ENCODE measurements at places on chromosomes 2 and 18. TPM values are rescaled to one million over a fixed set of nuclear protein-coding genes. Genes with fewer than 3 reads are reported as not detected.

DNA sequence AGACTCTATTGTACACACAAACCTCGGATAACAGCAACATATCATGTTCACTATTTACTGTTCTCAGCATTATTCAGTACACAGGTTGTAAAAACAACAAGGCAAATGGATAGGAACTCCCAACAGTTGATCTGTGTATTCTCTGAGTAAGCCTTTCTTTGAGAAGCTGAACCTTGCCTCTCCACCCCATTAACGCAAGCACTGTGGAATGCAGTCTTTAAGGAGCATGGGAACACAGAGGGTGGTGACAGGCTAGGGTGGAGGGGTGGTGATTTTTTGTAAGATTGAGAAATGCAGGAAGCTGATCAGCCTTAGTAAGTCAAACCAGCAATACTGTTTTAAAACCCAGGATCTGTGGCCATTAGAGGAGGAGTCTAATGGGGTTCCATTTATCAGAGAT lies 19.6 kb upstream of the SERPINB11 start:
- no peak for DNase-seq

DNA sequence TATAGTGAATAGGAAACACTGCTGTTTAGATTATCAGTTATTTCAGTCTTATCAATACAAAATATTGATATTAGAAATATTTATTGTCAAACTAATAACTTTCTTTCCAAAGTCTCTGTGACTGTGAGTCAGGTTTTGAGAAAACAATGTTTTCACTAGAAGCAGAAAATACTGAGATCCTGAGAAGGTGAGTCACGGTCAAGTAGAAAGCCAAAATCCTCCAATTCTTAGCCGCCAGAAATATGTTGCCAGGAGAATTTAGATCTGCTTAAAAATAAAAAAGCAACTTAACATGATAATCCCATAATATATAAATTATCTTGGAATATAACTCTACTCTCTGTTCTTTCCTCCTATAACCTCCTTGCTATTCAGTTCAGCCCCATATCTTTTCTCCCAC lies 181.9 kb upstream of the NRXN1 start:
- no peak for DNase-seq

GRCh38 chr2:220365023-220365422 lies 737.6 kb downstream of the SLC4A3 start:
- DNase-seq, result no peak

MAP3K19 gene
- not detected for total RNA-seq

DNA sequence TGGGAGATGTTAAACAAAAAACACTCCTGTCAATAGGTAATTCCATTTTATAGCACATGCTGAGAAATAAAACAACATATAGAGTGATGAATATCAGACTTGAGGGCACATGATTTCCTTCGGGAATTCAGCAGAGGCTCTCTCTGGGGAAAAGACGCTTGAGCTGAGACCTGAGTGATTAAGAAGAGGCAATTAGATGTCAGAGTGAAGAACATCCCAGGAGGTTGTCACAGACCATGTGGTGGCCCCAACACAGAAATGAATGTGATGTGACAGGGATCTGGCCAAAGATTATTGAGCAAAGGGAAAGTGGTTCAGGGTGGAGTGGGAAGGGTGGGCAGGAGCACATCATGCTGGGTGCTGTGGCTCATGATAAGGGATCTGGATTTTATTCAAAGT lies 254.7 kb downstream of the RAD51AP2 start:
- no peak for DNase-seq

SMARCAL1 gene
- total RNA-seq, result 12.7 TPM

DNA sequence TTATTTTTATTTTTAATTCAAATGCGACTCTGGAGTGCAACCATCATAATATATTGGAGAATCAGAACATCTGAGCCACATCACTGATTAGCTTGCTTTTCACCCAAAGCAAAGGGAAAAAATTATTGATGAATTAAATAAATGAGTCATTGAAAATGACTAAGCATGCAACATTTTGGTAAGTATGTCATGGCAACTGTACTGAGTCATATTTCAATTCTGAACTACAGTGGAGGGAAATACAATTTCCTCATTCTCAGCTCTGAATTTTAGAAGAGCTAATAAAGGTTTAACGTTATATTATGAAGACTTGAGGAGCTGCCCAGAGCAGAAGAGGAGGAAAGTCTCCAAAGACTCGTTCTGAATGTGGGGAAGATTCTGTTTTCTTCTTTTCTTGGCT lies 89.6 kb upstream of the CCDC68 start:
- no peak for DNase-seq

ANKRD30BL gene
- not detected for total RNA-seq

GRCh38 chr2:227125506-227125905 lies 38.5 kb downstream of the COL4A4 start:
- no peak for DNase-seq

DNA sequence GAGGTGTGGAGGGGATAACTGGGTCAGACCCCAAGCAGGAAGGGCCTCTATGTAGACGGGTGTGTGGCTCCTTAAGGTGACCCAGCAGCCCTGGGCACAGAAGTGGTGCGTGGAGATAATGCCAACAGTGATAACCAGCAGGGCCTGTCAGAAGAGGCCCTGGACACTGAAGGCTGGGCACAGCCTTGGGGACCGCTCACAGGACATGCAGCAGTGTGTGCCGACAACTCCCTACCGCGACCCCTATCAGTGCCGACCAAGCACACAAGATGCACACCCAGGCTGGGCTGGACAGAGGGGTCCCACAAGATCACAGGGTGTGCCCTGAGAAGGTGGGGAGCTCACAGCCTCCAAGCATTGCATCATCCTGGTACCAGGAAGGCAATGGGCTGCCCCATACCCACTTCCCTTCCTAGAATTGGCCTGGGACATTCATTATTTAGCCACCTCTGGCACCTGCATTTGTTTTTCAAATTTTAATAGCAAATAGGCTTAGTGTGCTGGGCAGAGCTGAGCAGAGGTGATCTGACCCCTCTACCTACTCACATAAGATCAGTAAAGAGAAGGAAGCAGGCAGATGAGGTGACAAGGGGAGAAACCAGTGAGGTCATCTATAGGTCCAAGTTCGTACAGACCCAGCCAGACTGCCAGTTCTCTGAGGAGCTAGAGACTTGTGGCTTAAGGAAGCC lies 55.2 kb downstream of the BCL11A start:
- no peak for DNase-seq

PDE1A gene
- total RNA-seq, result 7.1 TPM

DNA sequence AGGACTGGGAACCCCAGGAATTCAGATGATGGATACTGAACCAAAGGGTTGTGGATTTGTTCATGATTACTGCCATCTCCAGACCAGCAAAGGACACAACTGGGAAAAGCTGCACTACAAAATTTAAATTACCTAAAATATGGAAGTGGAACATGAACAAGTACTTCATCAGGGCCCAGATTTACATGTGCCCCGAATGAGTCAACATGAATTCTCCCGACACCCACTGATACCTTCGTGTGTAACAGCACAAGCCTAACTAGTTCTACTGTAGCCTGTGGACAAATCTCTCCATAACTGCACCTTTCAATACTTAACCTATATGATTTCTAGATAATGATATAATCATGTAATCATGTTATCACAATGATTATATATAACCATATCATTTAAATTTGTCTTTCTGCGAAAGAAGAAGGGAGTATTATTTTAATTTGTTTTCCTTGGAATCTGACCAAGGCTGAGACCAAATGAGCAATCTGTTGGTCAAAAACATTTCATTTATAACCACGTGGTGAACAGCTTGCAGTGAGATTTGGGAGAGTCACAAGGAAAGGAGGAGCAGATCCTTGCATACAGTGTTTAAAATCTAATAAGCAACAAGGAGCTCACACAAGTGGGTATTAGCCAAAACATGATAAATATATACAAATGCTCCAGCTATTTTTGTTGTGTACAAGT lies 70.5 kb downstream of the CACNB4 start:
- DNase-seq, result no peak

AQP12A gene
- total RNA-seq, result not detected

- DNase-seq, result no peak
Observed at GRCh38 chr2:115190459-115190858, 748.0 kb downstream of the DPP10 start.

SERPINB7 gene
- total RNA-seq, result not detected

GRCh38 chr2:211957799-211958198 lies 580.8 kb downstream of the ERBB4 start:
- no peak for DNase-seq

DNA sequence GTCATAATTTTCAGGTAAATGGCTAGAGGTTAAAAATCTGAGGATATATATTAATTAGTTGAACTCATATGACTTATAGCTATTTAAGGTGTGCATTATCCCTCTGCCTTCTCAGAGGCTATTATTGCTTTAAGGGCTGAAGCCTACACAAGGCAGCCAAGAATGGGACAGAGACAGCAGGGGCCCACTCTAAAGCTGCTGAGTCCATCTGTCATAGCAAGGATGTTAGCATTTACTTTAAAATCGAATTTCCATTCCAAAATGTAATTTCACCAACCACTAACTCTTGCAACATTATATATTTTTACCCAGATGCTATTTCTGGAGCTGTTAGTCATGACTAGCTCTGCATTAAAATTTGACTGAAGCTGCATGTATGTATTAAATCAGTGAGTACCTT lies 236.3 kb upstream of the FSIP2 start:
- DNase-seq, result no peak

DNA sequence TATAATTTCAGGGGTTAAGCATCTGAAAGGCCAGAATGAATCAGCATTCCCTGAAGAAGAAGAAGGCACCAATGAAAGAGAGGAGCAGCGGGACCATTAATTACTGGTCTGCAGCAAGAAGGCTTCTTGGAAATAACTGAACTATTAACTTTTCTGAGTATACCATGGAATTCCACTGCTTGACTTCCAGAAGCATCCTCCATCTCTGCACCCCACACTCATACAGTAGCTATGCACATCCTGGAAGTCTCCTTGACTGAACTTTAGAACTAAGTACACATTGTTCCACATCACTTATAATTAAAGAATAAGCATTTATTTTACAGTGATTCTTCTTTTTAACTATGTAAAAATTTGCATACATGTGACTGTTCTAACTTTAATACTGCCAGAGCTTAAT lies 131.5 kb downstream of the PPP1R1C start:
- no peak for DNase-seq

DNA sequence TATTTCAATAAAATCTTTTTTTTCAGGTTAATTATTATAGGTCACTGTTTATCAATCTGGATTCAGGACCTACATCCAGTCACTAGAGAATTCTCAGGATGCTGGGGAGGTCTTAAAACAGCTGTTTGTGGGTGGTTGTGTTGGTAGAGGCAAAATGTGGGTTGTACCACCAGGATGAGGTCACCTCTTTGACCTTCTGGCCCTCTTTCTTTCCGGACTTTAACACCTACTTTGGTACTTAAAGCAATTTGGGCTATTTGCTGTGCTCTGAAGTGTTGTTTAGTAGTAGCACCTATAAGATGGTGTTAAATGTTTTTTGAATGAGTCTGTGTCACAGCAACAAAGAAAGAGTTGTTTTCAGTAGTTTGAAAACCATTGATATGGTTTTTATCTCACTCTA lies 14.6 kb downstream of the EML4 start:
- no peak for DNase-seq

LBX2 gene
- total RNA-seq, result 2.6 TPM

DNA sequence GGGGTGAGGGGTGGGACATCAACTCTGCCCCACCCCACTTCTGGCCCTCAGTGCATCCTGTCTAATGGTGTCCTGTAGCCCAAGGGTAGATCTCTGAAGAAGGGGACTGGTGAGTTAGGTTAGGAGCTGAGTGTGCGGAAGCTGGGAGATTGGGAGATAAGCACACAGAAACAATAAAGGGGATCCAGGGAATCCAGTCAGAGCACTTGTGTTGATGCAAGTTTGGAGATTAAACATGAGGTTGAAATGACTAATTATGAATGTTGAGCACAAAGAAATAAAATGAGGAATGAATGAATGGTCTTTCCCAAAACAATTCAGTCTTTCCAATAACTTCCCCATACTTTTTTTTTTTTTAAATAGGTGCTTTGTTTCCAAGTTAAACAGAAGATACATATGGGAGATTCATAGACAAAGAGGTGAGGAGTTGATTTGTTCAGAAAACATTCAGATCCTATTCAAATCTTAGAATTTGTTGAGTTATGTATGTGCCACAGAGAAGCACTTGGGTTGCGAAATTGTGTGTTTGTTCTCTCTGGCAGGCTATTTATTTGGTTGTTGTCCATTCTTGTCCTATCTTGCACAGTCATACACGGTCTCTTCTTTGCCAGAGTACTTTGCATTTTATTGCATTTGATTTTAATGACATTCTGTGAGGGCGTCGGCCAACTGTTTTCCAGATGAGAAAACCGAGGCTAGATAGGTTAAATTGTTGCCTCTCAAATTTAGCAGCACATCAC lies 31.6 kb upstream of the NABP1 start:
- DNase-seq, result no peak

- DNase-seq, result no peak
Observed at GRCh38 chr2:21452678-21453077, 328.9 kb downstream of the TDRD15 start.
